Endodermal cell (in vitro differentiated cells): ENCODE measurements at places on chromosomes 2 and 18.

DNA sequence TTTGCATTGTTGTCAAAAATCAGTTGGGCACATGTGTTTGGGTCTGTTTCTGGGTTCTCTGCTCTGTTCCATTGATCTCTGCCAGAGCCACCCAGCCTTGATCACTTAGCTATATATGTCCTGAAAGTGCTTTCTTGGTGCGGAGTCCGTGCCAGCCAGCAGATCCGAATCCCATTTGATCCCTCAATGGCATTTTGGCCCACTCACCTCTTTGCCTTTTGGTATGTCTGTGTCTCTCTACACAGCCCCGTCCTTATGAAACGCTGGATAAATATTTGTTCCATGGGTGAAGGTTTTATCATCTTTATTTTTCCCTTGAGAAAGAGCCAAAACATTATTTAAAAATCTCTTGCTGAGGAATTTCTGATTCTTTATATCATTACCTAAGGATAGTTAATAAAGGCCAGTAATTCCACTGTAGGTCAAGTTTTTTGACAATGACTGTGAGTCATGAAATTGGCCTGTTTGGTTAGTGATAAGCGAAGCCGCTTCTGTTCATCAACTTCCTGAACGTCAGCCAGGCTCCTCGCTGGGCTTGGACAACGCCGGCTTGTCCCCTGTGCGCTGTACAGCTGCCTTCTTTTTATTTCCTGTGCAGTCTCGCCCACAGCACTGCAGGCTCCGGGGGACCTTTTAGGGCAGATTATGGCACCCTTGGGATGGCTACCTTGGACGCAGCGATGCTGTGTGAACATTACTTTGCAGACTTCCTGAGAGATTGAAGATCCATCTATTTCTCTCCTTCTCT lies 24.9 kb downstream of the MTCL1 start:
- DNase-seq = no peak

- DNase-seq = no peak
Observed at GRCh38 chr2:113918229-113918628, 28.3 kb downstream of the ACTR3 start.

DNA sequence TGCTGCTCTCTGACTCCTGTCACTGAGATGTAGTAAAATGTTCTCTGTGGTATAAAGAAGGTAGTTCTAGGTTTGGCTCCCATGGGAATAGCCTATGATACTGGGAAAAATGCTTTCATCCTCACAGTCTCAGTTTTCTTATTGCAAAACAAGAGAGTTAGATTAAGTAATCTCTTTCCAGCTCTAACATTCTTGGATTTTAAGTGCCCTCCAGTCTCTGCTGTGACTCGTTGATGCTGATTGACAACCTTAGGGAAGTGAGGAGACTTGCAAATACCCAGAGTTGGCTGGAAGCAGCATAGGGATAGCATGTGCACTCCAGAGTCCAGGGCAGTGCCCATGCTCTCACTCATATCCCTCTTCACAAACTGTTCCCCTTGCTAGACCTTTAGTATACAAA lies 534.9 kb downstream of the SLC4A3 start:
- DNase-seq = no peak

DNA sequence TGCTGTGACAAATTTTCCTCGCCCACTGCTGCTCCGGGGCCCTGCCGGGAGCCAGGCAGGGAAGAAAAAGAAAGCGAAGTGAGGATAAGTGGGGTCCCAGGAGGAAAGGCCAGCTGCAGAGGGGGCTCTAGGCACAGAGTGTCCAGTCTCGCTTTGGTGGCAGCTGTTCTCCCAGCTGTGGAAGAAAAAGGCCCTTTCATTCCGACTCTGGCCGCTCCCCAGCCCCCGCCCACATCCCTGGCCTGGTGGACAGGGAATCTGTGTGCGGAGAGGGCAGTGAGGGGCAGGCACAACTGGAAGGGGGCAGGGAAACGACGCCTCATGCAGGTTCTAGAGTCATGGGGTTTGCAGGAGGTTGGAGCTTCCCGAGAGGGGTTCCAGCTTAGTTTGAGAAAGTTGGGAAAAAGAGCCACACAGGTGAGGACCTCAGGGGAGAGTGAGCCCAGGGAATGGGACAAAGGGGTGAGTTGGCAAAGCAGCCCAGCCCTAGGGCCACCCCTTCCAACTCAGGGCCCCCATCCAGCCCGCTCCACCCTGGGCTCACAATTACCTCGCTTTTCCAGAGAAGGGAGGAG lies 1.8 kb downstream of the RTKN start:
- DNase-seq = no peak

DNA sequence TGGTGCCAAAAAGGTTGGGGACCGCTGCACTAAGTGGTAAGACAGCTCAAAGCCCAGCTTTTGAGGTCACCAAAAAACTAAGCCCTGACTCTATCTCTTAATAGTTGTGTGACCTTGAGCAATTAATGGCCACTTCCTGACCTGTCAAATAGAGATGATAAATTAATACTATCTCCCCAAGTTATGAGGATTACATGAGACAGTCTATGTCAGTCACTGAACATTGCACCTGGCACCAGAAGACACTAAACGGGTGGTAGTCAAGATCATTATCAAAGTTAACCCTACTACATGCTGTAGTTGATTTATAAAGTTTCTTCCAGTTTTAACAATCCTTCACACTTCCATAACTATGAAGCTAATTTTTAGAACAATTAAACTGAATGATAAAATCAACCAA lies 36.5 kb downstream of the STPG4 start:
- DNase-seq = no peak

GRCh38 chr2:28334527-28334894 lies 58.1 kb upstream of the FOSL2 start:
- no peak for DNase-seq

DNA sequence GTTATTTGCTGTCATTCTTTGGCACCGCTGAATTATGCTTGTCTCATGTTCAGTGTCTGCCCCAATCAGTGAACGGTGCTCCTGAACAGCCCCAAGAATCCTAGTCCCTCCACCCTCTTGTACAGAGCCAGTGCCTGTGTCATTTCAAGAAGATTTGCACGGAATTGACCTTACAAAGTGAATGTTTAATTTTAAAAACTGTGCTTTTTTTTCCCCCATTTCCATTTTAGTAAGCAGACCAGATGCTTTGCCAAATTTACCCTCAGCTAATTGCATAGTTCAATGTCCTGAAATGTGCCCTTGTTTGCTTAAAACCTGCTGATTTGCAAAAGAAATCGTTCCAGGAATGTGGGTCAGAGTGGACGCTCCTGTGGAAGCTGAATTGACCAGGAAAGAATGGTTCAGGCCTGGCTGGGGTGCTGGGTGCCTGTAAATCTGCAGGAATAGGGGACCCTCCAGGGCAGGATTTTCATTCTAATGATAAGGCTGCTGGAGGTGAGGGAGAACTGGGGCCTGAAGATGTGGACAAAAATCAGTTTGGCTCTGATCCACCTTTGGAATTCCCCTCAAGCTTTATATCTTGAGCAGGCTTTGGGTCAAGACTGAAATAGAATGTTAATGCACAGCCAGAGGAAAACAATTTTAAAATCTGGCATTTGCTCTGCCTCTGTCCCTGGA lies 20.1 kb downstream of the TMEM17 start:
- no peak for DNase-seq

DNA sequence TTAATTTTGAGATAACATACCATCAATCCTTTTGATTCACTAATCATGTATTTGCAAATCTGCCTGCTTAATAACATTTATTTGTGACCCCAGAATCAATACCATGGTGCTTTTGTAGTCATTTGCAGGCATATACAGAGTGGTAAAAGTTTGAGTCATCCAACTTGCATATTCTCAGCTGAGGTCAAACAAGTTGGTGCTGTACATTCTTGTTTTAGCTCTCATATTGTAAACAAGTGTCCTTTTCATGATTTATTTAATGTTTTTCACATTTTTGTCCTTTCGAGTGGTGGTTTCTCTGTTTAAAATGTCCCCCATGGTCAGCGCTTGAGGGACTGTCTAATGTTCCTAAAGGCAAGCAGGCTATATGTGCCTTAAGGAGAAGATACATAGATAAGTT lies 17.5 kb downstream of the RAB27B start:
- DNase-seq = no peak

- no peak for DNase-seq
Observed at GRCh38 chr18:58539659-58540380, 89.1 kb downstream of the ALPK2 start.

DNA sequence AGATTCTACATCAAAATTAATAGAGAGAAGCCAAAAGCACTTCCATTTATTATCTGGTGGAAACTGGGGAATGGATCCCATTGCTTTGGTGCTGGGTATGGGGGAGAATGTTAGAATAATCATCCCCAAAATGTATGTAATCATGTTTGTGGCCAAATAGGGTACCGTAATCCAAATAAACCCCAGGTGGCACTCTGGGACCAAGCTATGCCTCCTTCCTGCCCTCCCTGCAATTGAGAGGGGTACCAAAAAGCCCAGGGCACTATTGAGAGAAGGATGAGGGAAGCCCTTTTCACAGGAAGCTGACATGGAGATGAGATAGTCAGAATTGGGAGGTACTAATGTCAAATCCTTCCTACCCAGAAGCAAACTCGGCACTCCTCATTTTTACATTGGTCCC lies 85.7 kb upstream of the NRP2 start:
- DNase-seq = no peak

DNA sequence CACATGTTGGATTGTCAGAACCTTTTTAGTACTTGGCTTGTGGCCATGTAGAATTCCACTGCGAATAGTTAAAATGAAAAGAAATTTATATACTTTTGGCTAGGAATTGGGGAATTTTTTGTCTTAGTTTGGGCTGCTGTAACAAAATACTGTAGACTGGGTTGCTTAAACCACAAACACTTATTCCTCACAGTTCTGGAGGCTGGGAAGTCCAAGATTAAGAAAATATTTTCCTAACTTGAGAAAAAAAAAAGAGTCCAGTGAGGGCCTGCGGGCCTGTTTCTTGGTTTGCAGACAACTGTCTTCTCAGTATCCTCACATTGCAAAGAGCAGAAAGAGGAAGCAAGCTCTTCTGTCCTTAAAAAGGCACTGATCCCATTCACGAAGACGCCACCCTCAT lies 81.9 kb downstream of the CD226 start:
- no peak for DNase-seq

GRCh38 chr2:16135196-16135912 lies 195.0 kb downstream of the MYCN start:
- DNase-seq = peak; percentile 13

DNA sequence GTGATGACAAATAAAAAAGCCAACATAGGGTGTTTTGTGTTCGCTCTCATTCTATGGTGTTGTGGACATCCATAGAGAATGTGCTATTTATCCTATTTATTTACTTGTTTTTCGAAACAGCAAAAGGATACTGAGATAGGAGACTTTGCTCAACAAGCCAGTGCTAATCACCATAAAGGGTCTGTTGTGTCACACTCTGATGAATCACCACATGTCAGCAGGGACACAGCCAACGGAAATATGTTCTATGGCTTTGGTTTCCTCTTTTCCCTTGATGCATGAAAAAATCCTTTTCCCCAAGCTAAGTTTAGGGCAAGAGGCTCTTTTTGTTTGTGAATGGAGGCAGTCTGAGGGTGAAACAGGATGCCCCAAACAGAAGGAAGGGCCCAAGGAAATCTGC lies 154.3 kb downstream of the RNF152 start:
- no peak for DNase-seq

DNA sequence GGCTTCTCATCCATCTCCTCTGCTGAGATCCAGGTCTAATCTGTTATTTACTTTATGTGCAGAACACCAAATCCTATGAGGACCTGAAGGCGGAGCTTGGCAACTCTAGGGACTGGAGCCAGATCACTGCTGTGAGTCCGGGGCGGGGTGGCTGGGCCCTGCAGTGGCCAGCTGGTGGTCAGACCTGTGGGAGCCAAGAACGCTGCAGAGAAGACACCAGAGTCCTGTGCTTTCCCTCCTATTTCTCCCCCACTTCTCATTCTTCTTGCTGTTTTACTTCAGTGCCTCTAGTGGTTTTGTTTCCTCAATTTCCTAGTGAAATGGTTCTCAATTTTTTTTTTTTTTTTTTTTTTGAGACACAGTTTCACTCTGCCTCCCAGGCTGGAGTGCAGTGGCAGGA lies 19.7 kb downstream of the VIL1 start:
- DNase-seq = no peak

DNA sequence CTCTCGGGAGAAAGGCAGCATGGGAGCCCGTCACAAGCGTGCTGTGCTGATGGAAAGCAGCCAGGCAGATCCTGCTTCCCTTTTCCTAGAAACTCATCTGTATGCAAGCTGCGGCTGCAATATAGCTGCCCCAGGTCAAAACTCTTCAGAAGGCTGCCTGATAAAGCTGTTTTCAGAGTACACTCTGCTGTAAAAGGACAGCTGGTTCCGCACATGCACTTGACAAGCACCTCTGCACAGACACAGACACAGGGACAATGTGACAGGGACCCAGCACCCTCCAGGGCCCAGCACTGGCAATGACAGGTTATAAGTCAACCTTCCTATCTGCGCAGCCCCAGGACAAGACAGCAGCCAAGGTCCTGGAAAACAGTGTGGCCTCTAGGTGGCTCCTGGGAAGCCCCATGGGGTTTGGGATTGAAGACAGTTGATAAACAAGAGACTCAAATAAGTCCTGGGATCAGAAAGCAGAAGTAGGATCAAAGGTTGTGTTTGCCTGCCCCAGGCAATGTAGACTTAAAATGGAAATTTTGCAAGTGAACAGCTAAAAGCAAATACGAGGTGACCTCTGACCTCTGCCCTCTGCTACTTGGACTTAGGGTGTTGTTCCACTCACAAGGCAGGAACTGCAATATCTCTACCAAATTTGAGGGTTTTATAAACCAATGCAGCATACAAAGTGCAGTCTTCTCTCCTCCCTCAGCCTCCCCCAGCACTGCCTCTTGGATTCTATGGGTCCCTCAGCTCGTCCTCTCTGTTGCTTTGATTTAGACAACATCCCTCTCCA lies 16.9 kb downstream of the SLC66A2 start:
- peak; percentile 58 for DNase-seq

DNA sequence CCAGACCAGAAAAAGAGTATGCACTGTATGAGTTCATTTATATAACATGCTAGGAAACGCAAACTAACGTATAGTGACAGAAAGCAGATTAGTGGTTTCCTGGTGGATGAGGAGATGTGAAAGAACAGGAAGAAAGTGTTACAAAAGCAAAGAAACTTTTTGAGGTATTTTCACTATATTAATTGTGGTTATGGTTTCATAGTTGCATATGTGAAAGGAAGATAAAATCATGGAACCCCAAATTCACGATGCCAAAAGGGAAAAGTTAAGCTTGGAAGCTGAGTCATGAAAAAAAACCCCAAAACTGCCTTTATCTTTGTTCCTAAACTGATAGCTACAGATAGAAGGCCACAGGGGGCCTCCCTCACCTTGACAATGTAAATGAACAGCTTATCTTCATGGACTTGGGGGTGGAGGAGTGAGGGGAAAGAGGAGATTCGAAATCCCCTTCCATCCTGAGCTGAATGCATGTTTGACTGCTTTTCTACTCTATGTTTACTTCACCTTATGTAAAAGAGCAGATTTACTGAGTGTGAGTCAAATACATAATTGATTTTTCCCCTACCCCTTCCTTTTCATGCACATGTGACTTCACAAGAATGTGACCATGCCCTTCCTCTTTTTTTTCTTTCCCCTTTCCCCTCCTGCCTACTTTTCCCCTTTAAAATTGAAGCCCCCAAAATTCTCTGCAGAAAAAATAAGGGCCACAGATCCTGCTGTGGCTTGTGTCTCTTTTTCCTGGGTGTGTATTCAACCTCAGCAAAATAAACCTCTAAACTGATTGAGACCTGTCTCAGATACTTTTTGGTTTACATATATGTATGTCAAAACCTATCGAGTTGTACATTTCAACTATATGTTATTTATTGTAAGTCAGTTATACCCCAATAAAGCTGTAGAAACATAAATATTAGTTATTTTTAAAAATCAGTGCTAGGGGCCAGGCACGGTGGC lies 100.1 kb upstream of the TLK1 start:
- DNase-seq = peak; percentile 89
